Tibial nerve (tissue), 4 donors: ENCODE measurements at places on chromosomes 2 and 18.

DNA sequence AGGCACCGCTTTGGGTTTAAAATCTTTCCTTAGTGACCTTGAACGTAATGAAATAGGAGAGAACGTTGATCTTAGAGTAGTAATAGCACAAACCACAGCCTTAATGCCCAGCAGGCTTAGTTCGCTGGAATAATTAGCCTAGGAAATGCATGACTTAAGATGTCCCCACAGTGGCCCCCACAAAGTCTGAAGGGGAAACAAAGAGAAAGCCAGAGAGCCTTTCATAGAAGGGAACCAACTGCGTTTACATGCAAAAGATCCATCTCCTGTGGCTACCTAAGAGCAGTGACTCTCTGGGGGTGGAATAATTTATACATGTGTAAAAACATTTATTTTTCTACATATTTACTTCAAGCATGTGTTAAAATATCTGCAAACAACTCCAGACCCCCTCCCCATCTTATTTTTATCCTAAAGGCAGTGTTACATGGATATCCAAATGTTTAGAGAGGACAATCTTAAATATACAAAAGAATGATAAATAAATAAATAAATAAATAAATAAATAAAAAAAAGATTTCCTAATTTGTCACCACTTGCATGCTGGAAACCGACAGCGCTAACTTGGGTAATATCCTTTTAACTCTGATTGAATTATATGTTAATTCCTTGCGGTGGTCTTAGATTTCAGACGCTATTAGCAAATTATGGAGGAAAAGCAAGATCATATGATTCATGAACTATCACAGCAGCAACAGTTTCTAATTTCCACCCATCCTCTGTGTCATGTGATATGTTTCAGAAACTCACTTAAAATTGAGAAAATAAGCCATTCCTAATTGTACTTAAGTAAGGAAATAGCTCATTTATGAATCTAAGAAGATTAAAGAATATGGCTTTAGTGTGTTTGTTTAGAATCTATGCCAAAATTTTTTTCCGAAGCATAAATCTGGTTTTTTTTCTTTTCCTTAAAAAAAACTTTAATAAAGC, 23.4 kb upstream of the CYP1B1 start:
- DNase-seq = no peak

DNA sequence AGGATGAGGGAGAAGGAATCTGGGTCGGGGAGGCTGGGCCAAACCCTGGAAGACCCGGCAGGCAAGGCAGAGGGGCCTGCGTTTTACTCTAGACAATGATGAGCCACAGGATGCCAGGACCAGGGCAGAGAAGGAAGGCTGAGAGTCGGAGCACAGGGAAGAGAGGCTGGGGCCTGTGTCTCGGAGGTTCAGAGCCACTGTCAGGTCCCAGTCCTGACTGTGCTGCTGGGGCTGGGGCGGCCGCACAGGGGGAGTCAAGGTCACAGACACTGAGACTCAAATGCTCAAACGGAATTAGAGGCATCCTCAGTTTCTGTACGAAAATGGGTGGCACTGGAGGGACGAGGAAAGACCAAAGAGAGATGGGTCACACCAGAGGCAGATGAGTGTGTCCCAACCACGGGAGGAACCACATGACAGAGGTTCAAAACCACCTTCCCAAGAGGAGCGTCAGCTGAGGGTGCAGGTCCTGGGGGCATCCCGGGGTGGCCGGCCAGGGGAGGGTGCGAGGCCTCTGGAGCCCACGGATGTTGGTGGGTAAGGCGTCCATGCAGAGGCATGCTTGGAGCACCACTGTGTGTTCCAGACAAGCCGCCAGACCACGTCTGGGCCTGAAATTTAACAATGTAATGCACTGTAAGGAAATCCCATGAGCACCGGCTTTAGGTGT, 14.7 kb downstream of the HDAC4 start:
- DNase-seq = no peak

DNA sequence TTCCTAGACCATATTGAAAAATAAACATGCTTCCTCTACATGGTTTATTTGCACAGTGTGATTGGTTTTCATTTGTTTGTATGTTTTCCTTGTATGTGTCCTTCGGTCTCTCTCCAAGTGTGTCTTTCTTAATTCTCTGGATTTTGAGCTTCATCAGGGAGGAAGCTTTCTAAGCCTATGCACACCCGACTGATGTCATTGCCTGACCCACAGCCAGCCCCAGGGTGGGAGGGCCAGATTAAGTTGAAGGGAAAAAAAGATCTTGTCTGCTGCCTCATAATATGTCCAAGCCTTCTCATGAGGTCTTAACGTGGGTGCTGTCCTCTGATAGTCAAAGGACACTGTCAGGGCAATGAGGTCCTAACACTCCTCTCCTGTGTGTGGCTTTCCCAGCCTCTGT, 115.2 kb downstream of the MARCHF4 start:
- no peak for DNase-seq

DNA sequence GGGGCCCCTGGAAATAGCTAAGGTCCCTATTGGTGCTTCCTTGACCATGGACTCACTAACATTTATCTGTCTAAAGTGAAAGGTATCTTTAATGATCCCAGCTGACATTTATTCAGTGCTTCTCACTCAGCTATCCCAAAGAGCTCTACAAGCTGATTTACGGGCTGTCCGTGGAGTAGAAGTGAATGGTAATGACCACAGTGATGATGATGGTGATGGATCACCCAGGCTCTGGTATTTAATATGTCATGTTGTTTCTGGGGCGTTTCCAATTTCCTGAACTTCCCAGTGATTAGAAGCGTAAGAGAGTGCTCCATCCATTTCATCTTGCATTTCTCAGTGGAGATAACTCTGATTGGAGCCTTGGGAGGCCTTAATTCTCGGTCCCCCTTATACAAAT, 304.3 kb downstream of the HRH4 start:
- DNase-seq = no peak

- no peak for DNase-seq
These were observed 91.5 kb upstream of the TMEFF2 start for GRCh38 chr2:192286093-192286701.

DNA sequence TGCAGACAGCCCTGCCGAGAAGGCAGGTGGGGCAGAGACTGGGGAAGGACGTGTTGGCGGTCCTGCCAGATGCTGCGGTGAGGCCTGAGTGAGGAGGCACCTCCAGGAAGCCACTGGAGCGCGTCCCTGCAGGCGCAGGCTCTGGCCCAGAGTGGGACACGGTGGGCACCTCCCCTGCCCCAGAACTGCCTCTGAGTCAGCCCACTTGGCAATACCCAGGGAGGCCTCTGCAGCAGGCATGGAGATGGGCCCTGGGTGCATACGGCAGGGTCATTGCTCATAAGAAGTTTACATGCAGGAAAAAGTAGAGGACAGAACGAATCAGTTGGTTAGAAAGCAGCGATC, 195.9 kb downstream of the TFCP2L1 start:
- no peak for DNase-seq

GRCh38 chr2:27308359-27308881, at the start of gene UCN:
Gene UCN, minus strand, starts transcription at chr2:27308445. Its CDS starts 550 bp downstream, at chr2:27307895.
- DNase-seq = no peak

DNA sequence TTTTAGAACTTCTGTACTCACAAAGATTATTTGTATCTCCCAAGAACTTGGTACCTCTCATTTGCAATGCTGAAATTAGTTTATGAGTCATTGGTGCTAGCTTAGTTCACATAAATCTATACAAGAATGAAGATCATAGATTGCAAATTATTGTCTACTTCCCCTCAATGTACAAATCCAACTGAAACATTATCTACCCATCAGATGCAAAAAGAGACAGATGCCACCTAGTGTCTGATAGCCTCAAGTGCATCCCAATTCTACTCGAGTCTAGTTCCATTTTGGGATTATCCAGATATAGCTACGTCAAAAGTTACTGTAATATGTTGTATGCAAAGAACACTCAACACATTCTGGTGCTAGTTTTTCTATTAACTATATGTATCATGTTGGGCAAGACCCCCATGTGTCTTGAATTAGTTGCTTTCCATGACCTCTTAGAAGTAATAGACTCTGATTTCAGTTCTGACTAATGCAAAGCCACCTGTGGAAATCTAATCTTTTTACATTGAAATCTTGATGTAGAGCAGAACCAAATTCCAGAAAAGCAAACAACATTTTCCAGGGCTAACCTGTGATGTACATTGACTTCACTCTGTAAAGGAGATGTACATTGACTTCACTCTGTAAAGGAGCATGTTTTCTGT, 210.0 kb downstream of the RBM43 start:
- peak; percentile 70 for DNase-seq
